ENCODE measurements at places on chromosomes 2 and 18. TPM values are rescaled to one million over a fixed set of nuclear protein-coding genes. Genes with fewer than 3 reads are reported as not detected.

The SIGLEC15 gene
- 2.7 TPM for total RNA-seq

The TMEM247 gene
- total RNA-seq: not detected

The GCG gene
- total RNA-seq: not detected

GRCh38 chr2:20946468-20946867 lies 97.4 kb downstream of the APOB start:
- no peak for DNase-seq

DNA sequence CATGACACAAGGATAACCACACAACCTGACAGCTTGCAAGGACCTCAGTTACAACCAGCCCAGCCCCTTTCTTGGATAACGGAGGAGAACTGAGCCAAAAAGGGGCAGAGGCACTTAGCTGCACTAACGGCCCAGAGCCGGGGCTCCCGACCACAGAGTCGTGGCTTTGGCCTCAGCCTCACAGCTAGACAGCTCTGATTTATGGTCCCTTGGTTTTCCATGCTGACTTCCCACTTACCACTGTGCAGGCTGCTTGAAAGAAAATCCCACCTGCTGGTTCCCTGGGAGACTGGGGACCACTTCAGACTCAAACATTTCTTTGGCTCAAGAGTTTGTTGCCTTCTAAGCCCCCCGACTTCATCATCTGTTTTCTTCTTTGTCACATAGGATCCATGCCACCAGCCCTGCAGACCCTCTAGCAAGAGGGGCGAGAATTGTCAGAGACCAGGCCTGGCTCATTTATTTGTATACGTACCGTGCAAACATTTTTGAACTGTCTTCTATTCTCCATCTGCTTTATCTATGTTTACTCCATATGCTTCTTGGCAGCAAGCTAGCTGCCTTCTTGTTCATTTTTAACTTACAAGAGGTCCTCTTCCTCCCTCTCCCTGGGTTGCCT lies 352.6 kb upstream of the MYT1L start:
- no peak for DNase-seq

- no peak for DNase-seq
These were observed 20.9 kb downstream of the RAB10 start for GRCh38 chr2:26054598-26055348.

- DNase-seq: peak; percentile 30
These were observed 857 bp upstream of the INHBB start for GRCh38 chr2:120344976-120345581.

DNA sequence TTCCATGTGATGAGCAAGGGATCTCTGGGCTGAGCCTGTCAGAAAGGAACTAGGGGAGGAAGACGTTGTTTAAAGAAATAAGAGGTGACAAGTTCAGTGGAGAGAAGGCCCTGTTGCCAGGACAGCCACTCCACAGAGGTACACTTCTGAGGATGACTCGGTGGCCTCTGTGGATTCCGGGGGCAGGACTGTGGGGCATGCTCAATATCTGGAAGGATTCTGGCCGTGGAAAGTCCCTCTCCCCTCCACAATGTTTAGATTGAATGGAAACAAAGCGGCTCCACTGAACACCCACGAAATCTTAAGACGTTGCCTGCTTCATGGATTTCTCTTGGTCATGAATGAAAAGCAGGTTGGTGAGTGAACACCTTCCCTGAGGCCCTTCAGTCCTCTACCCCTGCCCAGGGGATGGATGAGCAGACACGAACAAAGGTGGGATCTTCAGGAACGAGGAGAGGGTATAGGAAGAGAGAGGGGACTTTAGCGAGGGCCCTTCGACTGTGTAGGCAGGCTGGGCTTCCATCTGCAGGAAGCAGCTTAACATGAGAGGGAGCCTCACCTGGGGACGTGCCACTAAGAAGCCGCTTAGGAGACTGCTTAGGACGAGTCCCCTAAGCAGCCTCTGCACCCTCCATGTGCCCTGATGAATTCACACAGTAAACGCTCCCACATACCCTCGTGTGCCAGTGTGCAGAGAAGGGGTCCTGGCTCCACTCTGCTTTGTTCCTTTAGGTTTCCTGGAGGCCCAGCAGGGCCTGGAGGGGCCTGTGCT lies 1.9 kb downstream of the NTSR2 start:
- no peak for DNase-seq

GRCh38 chr2:234493796-234494195 lies 3.1 kb downstream of the ARL4C start:
- DNase-seq: no peak

GRCh38 chr18:4286256-4286655 lies 168.9 kb downstream of the DLGAP1 start:
- no peak for DNase-seq

GRCh38 chr2:135043345-135043744 lies 3.9 kb downstream of the MAP3K19 start:
- no peak for DNase-seq

DNA sequence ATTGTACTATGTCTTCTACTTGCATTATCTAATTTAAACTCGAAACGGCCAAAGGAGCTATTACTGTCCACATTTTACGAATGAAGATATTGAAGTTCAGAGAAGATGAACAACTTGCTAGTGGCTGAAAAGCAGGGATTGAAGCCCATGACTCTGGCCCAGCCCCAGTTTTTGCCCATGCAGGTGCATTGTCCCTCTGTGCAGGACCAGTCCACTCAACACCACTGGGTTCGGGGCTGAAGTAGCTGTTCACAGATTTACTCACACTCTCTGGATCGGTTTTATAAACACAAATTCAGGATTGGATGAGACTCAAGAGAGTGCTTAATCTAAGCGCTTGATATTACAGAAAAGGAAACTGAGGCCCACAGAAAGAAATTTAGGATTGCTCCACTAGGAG lies 1.4 kb upstream of the IHH start:
- no peak for DNase-seq

- no peak for DNase-seq
These were observed 35.1 kb downstream of the PMS1 start for GRCh38 chr2:189819297-189819704.

DNA sequence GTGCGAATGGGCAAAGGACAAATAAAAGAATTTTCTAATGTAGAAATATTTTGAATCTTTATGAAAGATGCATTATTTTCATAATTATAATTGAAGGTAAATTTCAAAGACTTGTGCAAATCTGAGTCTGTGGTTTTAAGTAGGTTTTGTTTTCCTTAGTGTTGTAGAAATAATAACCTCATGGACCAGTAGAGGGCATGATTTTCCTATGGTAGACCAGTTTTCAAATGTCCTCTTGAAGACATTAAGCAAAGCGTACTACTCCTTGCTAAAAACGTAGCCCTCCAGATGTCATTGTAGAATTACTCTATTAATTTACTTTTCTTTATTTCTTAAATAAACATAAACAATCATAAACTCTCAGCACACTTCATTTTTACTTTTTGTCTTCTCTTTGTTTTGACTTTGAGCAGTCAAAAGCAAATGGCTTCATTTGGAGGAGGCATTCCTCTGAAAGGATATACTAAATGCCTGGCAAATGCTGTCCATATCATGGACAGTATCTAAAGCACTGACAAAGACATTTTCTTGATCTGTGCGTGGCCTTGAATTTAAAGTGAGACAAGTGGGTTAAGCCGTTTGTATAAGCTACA lies 85.8 kb upstream of the FAM237A start:
- DNase-seq: peak; percentile 11

- DNase-seq: no peak
These were observed 366.2 kb upstream of the LRRTM1 start for GRCh38 chr2:80670763-80671162.

GRCh38 chr2:6676241-6676640 lies 189.5 kb downstream of the CMPK2 start:
- DNase-seq: no peak

DNA sequence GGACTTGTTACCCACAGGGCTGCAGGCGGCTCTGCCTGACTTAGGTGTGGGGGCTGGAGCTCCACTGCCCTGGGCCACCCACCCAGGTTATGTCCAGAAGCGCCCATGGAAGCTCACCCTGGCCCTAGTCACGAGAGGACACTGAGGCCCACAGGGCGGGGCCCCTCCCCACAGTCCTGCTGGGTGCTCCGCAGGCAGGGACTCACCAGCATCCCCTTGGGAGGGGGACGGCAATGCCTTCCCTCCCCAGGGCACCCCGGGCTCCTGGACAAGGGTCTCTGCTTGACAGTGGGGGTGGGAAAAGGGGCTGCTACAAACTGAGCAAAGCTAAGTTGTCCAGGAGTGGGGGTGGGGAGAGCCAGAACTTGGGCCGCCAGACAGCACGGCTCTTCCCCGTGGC lies 60.5 kb downstream of the AQP12A start:
- no peak for DNase-seq

DNA sequence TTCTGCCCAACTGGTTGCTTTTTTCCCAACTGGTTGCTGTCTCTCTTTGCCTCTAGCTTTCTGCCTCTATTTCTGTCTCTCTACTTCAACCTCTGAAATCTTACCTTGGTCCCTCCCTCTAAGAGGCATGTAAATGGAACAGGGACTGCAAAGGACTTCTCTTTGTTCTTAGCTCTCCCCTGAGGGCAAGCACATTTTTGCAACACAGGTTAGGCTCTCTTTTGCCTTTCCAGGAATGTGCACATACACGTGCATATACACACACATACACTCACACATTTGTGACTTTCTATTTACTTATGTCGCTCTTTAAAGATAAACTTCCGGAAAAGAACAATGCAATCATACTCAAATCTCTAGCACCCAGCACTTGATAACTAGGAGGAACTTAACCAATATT lies 262.6 kb upstream of the DDX18 start:
- no peak for DNase-seq

DNA sequence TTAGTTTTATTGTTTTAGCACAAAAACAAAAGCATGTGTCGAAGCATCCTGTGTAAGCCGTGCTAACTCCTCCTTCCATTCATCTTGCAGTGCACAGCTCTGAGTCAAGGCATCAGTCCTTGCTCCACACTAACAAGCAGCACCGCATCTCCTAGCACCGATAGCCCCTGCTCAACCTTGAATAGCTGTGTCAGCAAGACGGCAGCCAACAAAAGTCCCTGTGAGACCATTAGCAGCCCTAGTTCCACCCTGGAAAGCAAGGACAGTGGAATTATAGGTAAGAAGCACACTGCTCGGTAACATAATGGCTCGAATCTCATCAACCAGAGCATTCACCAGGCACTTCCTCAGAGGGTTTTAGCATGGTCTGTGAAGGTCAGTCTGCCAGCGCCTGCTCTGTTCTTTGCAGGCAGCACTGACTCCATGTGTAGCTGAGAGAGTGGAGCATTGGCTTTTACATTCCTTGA lies 136.2 kb downstream of the WDSUB1 start:
- peak; percentile 9 for DNase-seq

- no peak for DNase-seq
These were observed 90.1 kb downstream of the GAREM1 start for GRCh38 chr18:32380559-32380958.

Measured in endothelial cell (in vitro differentiated cells).